ENCODE measurements at places on chromosomes 12 and 14. TPM values are rescaled to one million over a fixed set of nuclear protein-coding genes. Genes with fewer than 3 reads are reported as not detected.

The PLEKHG7 gene
- total RNA-seq: 1.3 TPM

The AJUBA gene
- total RNA-seq: 0.90 TPM

DNA sequence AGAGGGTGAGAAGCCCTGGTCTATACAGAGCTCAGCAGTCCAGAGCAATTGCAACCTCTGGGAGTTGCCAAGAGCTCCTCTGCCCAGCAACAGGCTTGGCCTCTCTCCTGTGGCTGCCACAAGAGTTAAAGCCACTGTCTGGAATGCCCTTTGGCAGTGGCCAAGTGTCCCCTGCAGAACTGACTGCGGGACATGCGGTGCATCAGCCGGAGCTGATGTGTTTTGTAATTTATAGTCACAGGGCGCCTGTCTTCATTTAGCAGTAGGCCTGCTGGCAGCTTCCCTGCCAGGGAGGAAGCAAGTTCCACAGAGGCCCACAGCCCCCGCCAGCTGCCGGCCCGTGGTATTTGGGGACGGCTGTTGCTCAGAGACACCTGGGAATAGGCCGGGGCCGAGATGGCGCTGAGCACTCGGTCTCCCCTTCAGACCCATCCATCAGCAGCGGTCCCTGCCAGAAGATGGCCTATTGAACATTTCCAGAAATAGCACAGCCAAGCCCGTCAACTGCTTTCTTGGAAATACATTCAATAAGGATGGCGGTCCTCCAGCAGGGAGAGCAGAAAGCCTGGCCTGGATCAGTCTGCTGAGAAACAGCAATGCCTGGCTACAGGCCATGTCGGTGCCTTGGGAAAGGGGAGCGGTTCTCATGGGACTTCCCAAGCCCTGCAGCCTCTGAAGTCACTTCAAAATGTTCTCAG is 217.4 kb downstream of the CRADD start:
- no peak overlapping the region for H3K4me3 ChIP-seq
- no peaks in the 10 kb centered on the region for H3K4me1 ChIP-seq
- H3K36me3 ChIP-seq: no peaks in the 10 kb centered on the region
- peaks cover 4% of the 10 kb centered on the region for H3K27me3 ChIP-seq
- H3K27ac ChIP-seq: no peak overlapping the region

GRCh38 chr12:94779485-94779884 is 129.1 kb upstream of the TMCC3 start:
- no peak overlapping the region for H3K4me3 ChIP-seq
- DNase-seq: no peak
- peaks cover 5% of the 10 kb centered on the region for H3K4me1 ChIP-seq
- no peaks in the 10 kb centered on the region for H3K36me3 ChIP-seq
- H3K27me3 ChIP-seq: no peaks in the 10 kb centered on the region
- H3K27ac ChIP-seq: no peak overlapping the region

- H3K27me3 ChIP-seq: peaks cover 26% of the 10 kb centered on the region
- H3K36me3 ChIP-seq: no peaks in the 10 kb centered on the region
- DNase-seq: no peak
These were observed 1.1 kb upstream of the PAPLN start for GRCh38 chr14:73236157-73236556.

DNA sequence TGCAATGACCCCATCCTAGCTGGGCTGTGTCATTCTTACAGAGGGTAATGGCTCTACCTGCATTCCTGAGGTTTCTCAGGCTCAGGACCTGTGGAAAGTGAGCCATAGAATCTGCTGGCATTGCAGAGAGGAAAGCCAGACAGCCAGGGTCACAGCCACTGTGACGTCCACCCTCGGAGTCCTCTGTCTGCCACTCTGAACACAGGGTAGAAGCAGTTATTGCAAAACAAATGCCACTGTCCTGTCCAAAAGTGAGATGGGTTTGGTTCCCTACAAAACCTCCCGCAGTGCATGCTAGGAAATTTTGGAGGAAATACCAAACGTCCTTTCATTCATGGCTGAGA is 37.8 kb downstream of the TNFAIP2 start:
- H3K4me1 ChIP-seq: no peaks in the 10 kb centered on the region
- DNase-seq: no peak
- no peaks in the 10 kb centered on the region for H3K27me3 ChIP-seq

The FGD6 gene
- 15.5 TPM for total RNA-seq

GRCh38 chr14:34119107-34119858 is 168.4 kb upstream of the EGLN3 start:
- no peak overlapping the region for H3K4me3 ChIP-seq
- H3K27me3 ChIP-seq: no peaks in the 10 kb centered on the region
- H3K4me1 ChIP-seq: no peaks in the 10 kb centered on the region
- H3K36me3 ChIP-seq: no peaks in the 10 kb centered on the region
- no peak overlapping the region for H3K27ac ChIP-seq
